ENCODE measurements at places on chromosomes 3 and 15. TPM values are rescaled to one million over a fixed set of nuclear protein-coding genes. Genes with fewer than 3 reads are reported as not detected.

DNA sequence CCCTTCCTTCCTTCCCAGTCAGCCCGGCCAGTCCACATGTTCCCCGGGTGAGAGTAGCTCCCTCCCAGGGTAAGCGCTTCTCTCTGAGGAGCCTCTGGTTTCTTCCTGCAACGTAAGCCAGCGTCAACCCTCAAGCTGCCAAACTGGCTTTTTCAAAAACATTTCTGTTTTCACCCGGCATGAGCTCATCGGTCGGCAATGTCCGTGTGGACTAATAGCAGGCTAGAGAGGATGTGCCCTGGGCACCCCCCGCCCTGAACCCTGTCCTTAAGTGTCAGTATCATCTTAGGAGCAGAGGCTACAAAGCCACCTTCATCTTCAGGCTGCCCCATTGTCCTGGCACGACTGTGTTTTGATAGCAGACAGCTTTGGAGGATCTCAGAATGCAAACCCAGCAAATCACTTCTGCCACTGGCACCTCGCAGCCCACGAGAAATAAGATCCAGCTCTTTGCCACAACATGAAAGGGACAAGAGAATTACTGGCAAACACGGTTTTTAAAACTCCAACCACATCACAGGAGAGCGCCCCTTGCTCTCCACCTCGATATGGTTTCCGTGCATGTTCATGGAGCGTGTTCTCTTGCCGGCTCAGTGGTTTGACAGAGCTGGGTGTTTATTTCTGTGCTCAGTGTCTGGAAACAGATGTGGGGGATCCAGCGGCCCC lies 9.9 kb downstream of the ALDH1A3 start:
- peak; percentile 82 for DNase-seq

Gene ECE2
- not detected for total RNA-seq

DNA sequence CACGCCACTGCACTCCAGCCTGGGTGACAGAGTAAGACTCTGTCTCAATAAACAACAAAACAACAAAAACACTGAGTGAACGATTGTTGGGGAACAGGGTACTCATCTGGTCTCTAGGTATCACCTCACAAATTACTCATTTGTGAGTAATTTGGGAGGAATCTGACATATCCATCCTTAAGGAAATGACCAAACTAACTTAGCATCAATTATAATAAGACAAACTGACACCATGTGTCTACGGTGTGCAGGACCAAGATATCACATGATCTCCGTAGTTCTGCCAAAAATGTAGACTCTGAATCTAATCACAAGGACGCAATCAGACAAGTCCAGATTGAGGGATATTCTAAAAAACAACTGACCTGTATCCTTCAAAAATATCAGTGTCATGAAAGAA lies 12.0 kb upstream of the DAPK2 start:
- peak; percentile 17 for DNase-seq

DNA sequence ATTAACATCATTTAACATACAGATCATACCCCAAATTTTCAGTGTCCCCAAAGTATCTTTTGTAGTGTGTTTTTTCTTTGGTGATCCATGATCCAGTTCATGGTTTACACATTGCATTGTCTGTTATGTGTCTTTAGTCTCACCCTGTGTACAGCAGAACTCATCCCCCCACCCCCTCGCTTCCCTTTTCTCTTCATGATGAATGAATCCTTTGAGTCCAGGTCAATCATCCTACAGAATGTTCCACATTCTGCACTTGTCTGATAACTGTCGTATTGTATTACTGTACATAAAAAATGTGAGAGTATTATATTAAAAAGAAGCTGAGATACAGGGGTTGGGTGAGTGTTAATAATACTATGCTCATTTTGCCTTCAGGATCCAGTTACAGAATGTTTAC lies 14.6 kb upstream of the NIT2 start:
- no peak for DNase-seq

Gene CIAO2A
- total RNA-seq: 223 TPM

- no peak for DNase-seq
Measured at GRCh38 chr3:86087160-86087871, 903.6 kb downstream of the VGLL3 start.

All from RPMI7951 (cell line).